ENCODE measurements at places on chromosomes 4 and X.

GRCh38 chr4:21848021-21848420, 100.6 kb downstream of the KCNIP4 start:
- no peak for DNase-seq

DNA sequence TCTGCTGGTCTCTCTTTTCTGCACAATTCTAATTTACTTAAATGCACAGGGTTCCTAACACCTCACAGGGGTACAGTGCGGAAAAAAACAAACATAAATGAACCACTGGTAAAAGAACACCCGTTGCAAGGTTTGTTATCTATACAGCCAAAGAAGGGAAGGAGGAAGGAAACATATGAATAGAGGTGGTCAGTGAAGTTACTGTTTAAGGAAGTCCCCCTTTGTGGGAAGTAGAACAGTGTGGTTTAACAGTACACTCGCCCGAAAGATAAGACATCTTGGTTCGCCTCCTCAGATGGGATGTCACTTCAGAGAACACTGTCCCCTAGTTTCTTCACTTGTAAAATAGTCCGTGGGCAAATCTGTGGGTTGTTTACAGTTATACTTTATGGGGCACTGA, 57.5 kb downstream of the TEC start:
- no peak for DNase-seq

GRCh38 chr4:37389967-37390580, 145.5 kb downstream of the NWD2 start:
- DNase-seq = no peak

- no peak for DNase-seq
These were observed 52.4 kb downstream of the EDNRA start for GRCh38 chr4:147533331-147533730.

- DNase-seq = no peak
These were observed 134.3 kb upstream of the AP1S2 start for GRCh38 chrX:15988661-15989603.

DNA sequence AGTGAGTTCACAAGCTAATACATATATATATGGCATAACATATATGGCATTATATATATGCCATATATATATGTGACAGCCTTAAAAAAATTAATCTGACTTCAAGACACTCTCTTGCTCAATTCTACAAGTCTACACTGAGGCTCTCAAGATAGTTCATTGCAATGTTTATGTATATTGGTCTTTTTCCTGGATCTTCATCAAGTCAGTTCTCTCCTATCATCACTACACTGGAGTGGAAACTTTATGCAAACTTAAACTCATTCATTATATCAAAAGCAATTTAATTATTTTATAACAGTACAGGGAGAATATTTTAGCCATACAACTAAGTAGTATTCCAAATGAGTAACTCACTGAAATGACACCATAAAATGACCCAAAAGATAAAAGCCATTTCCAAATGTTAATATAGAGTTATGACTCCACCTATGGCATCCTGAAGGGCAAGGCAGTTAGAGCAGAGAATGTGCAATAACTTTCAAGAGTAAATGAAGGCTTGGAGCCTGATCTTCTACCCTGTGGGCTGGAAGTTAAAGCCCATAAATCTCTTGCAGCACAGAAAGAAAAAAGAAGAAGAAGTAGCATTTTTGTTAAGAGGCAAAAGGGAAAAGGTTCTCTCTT, 176.3 kb upstream of the SLIT2 start:
- DNase-seq = no peak

Data from DMS79 treated with DMSO at 0.1 percent for 48 hours (cell line).